ENCODE measurements at places on chromosomes 1 and 21.

GRCh38 chr1:228922722-228923376 is 187.6 kb downstream of the RHOU start:
- no peak for DNase-seq

GRCh38 chr1:64163431-64163830 is 40.0 kb upstream of the UBE2U start:
- DNase-seq: no peak

DNA sequence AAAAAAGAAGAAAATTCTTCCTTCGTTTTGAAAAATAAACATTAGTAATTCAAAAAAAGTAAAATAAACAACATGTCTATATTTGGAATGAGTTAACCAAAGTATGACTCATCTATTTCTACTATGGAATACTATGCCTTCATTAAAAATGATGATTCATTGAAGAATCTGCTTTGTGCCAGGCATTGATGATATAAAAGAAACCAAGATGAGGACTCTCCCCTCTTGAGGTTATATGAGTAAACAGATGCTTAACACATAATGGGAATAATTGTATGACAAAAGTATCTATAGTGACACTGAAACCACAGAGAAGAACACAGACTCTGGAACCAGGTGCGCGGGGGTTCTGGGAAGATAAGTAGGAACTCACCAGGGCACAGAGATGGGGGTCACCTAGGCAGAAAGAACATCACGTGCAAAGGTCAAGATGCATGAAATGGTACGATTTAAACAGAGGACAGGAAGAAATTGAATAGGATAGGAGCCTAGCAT is 18.8 kb downstream of the ELF3 start:
- no peak for DNase-seq

GRCh38 chr1:235429143-235429542 is 61.9 kb downstream of the TBCE start:
- DNase-seq: no peak

DNA sequence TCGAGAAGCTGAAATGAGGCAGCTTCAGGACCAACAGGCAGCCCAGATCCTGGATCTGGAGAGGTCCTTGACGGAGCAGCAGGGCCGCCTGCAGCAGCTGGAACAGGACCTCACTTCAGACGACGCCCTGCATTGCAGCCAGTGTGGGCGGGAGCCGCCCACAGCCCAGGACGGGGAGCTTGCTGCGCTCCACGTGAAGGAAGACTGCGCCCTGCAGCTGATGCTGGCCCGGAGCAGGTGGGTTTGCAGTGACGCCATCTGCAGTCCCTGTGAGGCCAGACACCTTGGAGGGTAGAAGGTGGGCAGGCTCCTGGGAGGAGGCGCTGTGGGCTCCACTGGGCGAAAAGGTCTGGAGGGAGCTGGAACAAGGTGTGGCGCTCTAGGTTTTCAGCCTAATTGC is 39.7 kb downstream of the PCNT start:
- DNase-seq: peak; percentile 50

DNA sequence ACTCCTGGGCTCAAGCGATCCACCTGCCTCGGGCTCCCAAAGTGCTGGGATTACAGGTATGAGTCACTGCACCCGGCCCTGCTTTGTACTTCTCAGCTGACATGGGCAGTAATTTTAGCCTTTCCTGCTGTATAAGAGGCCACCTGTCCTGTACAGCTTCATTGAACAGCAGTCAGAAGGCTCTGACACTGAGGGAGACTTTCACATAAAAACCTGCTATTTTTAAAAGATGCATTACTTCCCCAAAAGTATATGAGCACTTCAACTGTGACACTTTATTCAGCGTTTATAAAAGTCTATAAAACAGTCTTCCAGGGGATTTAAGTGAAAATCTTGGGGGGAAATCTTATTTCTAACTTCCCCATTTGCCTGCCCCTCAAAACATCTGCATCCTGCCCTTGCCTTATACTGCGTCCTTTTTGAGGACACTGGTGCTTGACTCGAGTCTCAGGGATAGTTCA is 17.6 kb downstream of the RNU5D-1 start:
- DNase-seq: no peak

DNA sequence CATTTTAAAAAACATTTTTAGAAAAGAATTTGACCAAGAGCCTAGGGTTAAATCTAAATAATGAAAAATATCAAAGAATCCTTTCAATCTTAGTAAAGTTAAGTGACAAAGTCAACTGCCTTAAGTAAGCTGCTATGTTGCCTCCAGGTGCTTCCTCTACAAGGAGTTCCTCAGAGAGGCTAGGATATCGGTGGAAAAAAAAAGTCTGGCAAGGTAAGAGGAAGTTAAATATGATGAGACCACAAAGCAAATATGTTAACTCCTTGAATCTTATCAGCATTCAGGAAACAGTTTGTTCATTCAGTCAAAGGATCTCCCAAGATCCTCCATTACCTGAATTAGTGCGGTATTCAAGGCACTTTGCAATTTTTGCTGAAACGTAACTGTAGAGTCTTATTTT is 563.5 kb downstream of the PTPRC start:
- no peak for DNase-seq

DNA sequence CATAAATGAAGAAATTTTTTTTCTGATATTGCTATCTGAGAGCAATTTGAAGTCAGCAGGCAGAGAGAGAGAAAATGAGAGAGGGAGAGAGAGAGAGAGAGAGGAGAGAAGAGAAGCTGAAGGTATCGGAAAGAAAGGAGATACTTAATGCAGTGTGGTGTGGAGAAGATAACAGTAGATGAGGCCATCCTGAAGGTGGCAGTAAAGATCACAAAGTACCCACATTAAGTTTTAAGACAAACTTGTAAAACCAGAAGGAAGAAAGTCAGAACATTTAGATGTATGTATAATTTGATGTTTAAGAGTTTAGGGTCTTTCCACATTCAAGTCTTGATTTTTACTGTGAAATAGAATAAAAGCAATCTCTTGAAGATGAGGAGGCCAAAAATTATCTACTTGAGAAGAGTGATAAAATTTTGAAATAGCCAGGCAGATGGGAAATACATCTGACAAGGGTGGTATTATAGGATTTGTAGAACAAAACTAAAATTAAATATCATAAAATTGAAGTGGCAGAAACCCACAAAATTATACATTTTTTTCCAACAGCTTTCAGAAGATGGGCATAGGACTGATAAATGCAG is 1753.4 kb downstream of the MRPL39 start:
- DNase-seq: no peak

- no peak for DNase-seq
Observed at GRCh38 chr1:156021093-156021428, 310 bp upstream of the SSR2 start.

GRCh38 chr21:45845770-45846090 is 135.8 kb upstream of the COL6A1 start:
- DNase-seq: peak; percentile 0

GRCh38 chr1:248805876-248806275 is 19.8 kb downstream of the SH3BP5L start:
- no peak for DNase-seq

DNA sequence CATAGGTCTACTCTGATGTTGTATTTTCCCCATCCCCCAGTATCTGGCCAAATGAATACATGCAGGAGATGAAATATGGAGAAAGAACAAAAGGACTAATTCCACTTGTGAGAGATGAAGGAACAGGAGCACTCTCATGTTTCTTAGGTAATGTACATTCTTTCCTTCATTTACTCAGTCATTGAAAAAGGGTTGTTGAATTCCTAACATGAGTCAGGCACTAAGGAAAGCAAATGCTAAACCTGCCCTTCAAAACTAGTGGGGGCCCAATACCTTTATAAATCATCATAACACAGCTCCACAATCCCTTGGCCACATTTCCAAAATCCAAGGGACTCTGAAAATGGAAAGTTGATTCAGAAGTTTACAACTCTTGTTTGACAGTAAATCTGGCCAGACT is 94.3 kb downstream of the DIRAS3 start:
- no peak for DNase-seq

- DNase-seq: no peak
Observed at GRCh38 chr1:35971601-35972000, 40.7 kb downstream of the AGO3 start.

DNA sequence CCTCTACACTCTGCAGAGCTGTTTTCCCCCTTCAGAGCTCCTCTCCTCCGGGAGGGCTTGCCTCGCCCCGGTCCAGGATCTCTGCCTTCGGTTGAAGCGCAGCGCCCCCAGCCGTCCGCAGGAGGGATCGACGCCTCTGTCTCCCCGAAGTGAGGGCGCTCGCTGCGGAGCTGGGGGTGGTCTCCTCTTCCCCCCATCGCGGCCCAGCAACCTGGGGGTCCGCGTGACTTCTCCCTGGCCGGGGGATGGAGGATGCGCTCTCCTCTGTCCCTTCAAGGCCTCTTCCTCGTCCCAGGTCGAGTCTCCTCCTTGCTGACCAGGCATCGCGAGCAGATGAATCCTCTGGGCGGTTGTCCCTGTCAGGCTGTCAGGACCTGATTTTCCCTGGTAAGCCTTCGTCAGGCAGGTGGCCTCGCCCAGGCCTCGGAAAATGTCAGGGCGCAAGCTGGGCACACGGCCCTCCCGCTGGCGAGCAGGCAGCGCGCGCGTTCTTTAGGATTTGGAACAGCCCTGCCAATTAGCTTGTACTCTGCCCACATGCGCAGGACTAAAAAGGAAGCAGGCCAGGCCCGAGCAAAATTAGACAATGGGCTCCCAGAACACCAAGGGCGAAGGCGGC is 90.5 kb downstream of the EDEM3 start:
- DNase-seq: peak; percentile 88

DNA sequence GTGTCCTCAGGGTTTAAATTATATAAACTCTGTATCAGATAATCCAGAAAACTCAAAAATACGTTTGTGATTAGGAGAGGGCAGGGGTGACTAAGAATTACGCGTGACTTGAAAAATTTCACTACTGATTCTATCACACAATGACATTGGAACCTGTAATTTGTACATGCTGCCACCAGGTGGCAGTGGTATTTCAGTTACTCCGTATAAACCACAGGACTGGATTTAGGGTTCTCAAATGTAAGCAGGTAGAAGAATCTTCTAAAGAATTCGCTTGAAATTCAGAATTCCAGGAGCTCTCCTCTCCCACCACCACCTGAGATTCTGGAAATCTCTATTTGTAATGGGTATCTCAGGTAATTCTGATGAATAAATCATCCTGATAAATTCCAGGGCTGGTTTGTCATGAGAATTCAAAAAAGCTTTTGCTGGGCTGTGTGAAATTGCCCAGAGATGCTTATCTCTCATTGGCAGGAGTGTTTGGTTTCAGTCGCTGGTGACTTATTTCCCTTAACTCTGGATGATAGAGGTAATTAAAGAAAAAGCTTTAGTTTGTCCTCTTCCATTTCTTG is 1.7 kb upstream of the KRTAP7-1 start:
- no peak for DNase-seq

GRCh38 chr1:152386940-152387339 is 27.1 kb downstream of the CRNN start:
- no peak for DNase-seq

- DNase-seq: no peak
Observed at GRCh38 chr1:186615332-186615731, 64.9 kb downstream of the PTGS2 start.

- no peak for DNase-seq
Observed at GRCh38 chr1:33231166-33231565, 25.1 kb upstream of the ZNF362 start.

GRCh38 chr1:81374481-81374880 is 426.3 kb upstream of the ADGRL2 start:
- DNase-seq: no peak

GRCh38 chr1:41941381-41941780 is 22.7 kb upstream of the HIVEP3 start:
- DNase-seq: no peak

DNA sequence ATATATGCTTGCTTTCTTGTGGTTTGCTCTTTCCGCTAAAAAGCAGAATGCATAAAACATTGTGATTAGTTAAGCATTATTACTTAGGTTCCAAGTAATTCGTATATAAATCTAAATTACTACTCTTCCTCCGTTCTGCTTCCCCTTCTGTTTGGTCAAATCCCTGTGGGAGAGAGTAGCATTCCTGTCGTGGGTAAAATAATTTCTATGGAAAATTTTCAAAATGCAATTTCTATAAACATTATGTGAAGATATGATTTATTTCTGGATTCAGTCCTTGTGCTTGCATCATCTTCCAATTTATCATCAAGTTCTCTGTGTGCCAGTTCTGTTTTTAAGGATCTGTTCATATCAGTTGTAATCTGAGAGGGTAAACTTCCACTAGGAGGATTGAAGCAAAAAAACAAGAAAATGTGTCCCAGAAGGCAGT is 7.2 kb upstream of the WARS2 start:
- no peak for DNase-seq

DNA sequence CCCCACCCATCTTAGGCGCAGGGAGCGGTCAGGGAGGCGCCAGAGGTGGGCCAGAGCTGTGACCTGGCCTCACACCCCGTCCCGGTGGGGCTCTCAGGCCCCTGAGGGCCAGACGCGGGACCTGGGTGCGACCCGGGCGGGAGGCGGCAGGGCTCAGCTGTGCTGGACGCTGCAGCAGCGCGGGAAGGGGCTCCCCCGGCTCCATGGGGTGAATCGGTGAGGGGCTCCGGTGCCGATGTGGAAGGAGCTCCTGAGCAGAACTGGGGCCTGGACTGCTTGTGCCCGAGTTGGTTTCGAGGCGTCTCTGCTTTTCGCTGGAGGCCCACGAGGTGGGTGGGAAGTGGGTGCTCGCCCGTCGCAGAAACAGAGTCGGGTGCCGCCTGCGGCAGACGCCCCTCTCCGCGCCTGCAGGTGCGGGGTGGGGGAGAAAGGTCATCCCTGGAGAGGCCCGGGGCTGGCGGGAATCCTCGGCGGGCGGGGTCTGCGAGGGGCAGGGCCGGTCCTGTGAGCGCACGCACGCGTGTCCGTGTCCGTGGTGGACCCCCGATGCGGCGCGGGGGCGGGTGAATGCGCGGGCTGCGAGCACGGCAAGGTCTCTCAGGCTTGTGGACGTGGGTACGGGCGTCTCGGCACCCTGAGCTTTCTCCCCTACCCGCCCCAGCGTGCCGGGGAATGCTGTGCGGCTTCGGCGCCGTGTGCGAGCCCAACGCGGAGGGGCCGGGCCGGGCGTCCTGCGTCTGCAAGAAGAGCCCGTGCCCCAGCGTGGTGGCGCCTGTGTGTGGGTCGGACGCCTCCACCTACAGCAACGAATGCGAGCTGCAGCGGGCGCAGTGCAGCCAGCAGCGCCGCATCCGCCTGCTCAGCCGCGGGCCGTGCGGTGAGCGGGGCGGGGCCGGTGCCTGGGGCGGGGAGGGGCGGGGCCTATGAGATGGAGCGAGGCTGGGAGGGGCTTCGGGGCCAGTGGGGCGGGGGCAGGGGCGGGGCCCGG is 20.4 kb downstream of the AGRN start:
- peak; percentile 88 for DNase-seq

- DNase-seq: no peak
Observed at GRCh38 chr1:63264161-63264560, 58.2 kb upstream of the FOXD3 start.

DNA sequence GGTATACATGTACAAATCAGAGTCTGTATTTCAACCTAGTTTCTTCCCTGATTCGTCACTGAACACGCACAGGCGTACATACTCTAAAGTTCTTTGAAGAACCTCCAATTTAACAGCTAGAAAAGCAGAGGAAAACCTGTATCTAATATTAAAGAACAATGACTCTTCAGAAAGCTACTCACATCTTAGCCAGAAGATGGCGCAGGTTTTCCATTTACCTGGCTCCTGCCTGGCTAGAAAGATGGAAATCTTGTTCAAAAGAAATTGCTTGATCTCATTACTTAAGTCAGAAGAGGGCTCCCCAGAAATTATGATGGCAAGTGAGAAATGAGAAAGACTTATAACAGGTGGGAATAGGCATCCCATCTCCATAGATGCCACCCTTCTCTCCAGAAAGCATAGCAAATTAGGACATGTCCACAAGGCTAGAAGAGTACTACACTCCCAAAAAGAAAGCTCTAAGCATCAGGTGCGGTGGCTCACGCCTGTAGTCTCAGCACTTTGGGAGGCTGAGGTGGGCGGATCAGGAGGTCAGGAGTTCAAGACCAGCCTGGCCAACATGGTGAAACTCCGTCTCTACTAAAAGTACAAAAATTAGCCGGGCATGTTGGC is 19.0 kb upstream of the L1TD1 start:
- no peak for DNase-seq

Data from Right ventricle myocardium inferior (tissue), 1 donor.